ENCODE measurements at places on chromosomes 5 and 9. TPM values are rescaled to one million over a fixed set of nuclear protein-coding genes. Genes with fewer than 3 reads are reported as not detected.

C9orf152 gene
- total RNA-seq: not detected

INIP gene
- total RNA-seq: 23.3 TPM

ARL15 gene
- 19.2 TPM for total RNA-seq

IFNA13 gene
- total RNA-seq: not detected

IRX4 gene
- not detected for total RNA-seq

MAMDC2 gene
- total RNA-seq: 5.6 TPM

DNA sequence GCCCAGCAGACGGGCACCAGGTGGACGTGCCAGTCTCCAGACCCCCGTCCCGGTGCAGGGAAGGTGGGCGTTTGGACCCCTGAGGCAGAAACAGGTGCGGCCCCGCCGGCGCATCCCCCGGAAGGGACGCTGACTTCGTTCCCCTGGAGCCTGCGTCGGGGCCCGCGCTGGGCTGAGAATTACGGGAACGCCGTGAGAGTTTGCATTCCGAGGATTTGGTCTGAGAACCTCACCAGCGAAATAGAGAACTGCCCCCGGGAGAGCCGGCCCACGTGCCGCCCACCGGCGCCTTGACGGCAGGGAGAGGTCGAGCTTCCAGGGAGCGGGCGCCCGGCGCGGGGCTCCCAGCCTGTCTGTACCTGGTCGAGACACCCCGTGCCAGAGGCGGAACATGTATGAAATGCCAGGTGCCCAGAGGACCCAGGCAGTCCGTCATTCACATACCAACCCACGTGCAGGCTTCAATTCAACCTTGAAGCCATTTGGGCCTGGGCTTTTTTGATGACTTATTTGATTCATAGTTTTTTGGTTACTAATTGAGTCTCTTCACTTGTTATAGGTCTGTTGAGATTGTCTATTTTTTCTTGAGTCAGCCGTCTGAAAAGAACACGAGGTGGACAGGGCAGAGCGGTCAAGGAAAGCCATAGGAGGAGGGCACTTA, 877 bp upstream of the CAMSAP1 start:
- peaks cover 10% of the 10 kb centered on the region for H3K4me1 ChIP-seq
- peak overlapping the region; percentile 78 for H3K27ac ChIP-seq
- H3K36me3 ChIP-seq: peaks cover 19% of the 10 kb centered on the region

GRCh38 chr9:115956371-115956770, 197.2 kb upstream of the PAPPA start:
- peaks cover 18% of the 10 kb centered on the region for H3K4me1 ChIP-seq
- H3K36me3 ChIP-seq: no peaks in the 10 kb centered on the region
- H3K27me3 ChIP-seq: no peaks in the 10 kb centered on the region
- H3K4me3 ChIP-seq: no peak overlapping the region
- H3K27ac ChIP-seq: no peak overlapping the region
- DNase-seq: no peak

DNA sequence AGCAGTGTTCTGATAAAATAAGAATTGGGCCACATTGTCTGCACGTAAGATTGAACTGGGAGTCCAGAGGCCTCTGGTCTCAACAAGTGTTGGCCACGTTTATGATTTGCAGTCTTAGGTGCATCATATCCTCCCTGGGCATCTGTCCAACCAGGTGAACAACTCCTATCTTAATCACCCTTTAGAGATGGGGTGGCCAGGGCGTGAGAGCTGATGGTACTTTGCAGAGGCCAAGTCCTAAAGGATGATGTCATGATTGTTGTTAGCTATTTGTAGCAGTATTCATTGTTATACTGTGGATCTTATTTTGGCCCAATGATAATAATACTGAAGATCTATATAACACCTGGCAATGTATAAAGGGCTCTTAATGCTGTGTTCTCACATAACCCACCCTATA, 73.2 kb upstream of the RARS1 start:
- peaks cover 8% of the 10 kb centered on the region for H3K36me3 ChIP-seq
- no peak overlapping the region for H3K27ac ChIP-seq

DNA sequence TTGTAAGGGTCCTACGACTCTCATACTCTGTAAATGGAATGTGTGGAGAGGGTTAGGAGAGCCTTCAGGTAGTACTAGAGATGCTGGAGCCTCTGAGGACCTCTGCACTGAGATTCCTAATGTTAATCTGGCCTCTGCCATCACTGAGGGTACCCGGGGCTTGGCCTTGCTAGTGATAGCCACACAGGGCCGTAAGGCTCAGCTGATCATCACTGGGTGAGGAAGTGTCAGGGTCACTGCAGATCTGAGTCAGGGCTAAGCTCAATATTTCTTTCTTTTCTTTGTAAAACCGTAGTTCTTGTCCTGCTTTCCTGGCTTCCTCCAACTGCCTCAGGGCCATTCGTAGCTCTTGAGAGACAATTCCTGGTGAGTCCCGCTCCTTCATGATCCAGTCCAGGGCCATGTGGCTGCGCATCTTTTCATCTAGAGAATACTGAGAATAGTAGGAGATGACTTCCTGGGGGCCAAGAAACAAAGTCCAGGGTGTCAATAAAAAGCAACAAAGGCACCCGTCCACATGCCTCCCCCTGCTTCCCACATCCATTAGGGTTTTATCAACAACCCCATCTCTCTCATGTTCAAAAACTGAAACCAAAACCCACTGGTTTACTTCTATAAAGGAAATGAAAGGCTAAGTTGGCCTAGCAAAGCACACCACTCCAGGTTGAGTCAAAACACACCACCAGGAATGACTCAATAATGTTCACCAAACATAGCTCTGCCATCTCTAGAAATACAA, 47.7 kb downstream of the LIX1 start:
- H3K4me3 ChIP-seq: no peak overlapping the region
- H3K27me3 ChIP-seq: peaks cover 24% of the 10 kb centered on the region
- no peak for DNase-seq
- no peak overlapping the region for H3K27ac ChIP-seq

- no peak for DNase-seq
- no peak overlapping the region for H3K4me3 ChIP-seq
- no peak overlapping the region for H3K27ac ChIP-seq
- H3K36me3 ChIP-seq: no peaks in the 10 kb centered on the region
- H3K27me3 ChIP-seq: no peaks in the 10 kb centered on the region
Observed at GRCh38 chr5:147180751-147181150, 54.1 kb upstream of the STK32A start.

- H3K4me3 ChIP-seq: no peak overlapping the region
- H3K36me3 ChIP-seq: peaks cover 39% of the 10 kb centered on the region
- no peaks in the 10 kb centered on the region for H3K27me3 ChIP-seq
- no peak overlapping the region for H3K27ac ChIP-seq
- DNase-seq: no peak
Observed at GRCh38 chr5:177328545-177329231, 17.0 kb upstream of the MXD3 start.

GRCh38 chr5:120466341-120467006, 2.4 kb downstream of the PRR16 start:
- no peaks in the 10 kb centered on the region for H3K27me3 ChIP-seq
- peak overlapping the region; percentile 94 for H3K4me3 ChIP-seq
- DNase-seq: peak; percentile 14
- H3K4me1 ChIP-seq: no peaks in the 10 kb centered on the region

DNA sequence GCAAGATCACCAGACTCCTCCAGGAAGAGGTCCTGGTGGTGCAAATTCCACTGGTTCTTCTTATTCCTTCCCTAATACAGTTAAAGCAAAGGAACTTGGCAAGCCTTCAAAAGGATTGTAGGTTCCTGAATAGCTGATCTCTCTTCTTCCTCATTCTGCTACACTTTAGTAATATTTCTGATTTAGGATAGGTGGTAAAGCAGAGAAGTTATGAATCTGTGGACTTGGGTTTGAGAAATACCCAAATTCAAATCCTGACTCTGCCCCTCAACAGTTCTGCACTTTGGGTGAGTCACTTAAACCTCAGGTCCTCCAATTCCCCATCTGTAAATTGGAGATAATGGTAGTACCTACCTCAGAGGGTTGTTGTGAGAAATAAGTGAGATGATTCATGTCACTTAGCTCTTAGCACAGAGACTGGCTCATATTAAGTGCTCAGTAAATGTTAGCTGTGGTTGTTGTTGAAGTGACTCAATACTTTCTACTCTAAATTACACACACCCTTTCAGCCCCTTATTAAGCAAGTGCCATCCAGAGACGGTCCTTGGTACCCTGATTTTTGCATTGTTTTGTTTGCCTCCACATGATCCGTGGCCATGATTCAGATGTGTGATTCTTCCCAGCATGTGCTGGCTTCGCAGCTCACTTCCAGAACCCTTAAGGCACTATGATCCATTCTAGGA, 5.2 kb downstream of the SH3RF2 start:
- H3K27ac ChIP-seq: no peak overlapping the region
- H3K4me3 ChIP-seq: no peak overlapping the region
- H3K27me3 ChIP-seq: no peaks in the 10 kb centered on the region
- peaks cover 11% of the 10 kb centered on the region for H3K4me1 ChIP-seq
- DNase-seq: peak; percentile 35

- no peaks in the 10 kb centered on the region for H3K27me3 ChIP-seq
- DNase-seq: no peak
- H3K4me3 ChIP-seq: peak overlapping the region; percentile 35
- no peaks in the 10 kb centered on the region for H3K36me3 ChIP-seq
- H3K27ac ChIP-seq: no peak overlapping the region
Observed at GRCh38 chr9:122347348-122348287, 23.2 kb upstream of the PTGS1 start.

DNA sequence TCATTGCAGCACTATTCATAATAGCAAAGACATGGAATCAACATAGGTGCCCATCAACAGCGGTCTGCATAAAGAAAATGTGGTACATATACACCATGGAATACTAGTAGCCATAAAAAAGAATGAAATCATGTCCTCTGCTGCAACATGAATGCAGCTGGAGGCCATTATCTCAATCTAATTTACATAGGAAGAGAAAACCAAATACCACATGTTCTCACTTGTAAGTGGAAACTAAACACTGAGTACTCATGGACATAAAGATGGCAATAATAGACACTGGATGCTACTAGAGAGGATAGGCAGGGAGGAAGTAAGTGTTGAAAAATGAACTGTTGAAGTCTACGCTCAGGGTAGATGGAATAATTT, 203.9 kb upstream of the CDH9 start:
- H3K27ac ChIP-seq: 0 out of 2 replicates have a peak overlapping the region, but pooled peaks have one; percentile 15
- no peaks in the 10 kb centered on the region for H3K36me3 ChIP-seq
- no peaks in the 10 kb centered on the region for H3K27me3 ChIP-seq

DNA sequence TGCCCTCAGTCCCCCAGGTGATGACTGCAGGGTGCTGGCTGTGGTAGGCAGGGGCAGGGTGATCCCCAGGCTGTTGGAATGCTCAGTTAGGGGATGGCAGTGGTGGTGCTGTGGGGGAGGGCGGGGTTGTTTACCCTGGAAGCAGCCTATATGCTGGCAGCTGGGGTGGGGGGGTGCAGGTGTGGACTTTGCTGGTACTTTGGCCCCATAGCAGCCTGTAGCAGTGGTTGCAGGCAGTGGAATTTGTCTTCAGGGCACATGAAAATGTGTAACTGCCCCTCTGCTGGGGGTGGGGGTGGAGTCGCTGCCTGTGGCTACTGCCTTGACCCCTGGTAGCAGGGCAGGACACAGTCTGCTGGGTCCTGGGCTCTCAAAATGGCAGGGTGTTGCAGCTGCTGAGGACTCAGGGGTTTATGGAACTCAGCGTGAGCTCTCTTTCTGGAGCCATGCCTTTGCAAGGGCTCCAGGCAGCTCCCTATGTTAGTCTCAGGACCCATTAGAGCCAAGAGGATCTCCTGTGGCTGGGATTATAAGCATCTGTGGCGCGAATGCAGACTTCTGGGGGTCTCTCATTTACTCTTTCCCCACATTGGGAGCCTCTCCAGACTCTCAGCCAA, 65.0 kb downstream of the RMI1 start:
- no peaks in the 10 kb centered on the region for H3K36me3 ChIP-seq
- no peak for DNase-seq
- H3K4me3 ChIP-seq: no peak overlapping the region
- H3K27me3 ChIP-seq: no peaks in the 10 kb centered on the region

DNA sequence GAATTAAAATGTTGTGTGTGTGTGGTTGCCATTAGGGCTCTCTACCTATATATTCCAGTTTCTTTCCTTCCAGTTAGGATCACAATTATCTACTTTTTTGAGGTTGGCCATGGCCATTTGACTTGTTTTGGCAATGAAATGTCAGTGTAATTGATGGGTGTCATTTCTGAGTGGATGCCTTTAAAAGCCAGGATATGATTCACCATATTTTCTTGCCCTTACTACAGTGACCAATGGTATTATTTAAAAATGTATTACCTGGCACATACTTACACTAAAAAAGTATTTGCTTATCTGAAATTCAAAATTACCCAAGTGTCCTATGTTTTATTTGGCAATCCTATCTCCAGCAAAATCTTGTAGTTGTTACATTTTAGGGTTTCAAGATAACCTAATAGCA, 258.7 kb upstream of the ACTBL2 start:
- DNase-seq: no peak
- H3K4me1 ChIP-seq: peaks cover 22% of the 10 kb centered on the region
- no peaks in the 10 kb centered on the region for H3K36me3 ChIP-seq
- no peak overlapping the region for H3K4me3 ChIP-seq
- H3K27ac ChIP-seq: no peak overlapping the region

- H3K27me3 ChIP-seq: no peaks in the 10 kb centered on the region
- H3K36me3 ChIP-seq: peaks cover 2% of the 10 kb centered on the region
- DNase-seq: peak; percentile 80
- no peak overlapping the region for H3K4me3 ChIP-seq
- H3K27ac ChIP-seq: no peak overlapping the region
Observed at GRCh38 chr9:6805532-6805931, 47.8 kb downstream of the KDM4C start.

DNA sequence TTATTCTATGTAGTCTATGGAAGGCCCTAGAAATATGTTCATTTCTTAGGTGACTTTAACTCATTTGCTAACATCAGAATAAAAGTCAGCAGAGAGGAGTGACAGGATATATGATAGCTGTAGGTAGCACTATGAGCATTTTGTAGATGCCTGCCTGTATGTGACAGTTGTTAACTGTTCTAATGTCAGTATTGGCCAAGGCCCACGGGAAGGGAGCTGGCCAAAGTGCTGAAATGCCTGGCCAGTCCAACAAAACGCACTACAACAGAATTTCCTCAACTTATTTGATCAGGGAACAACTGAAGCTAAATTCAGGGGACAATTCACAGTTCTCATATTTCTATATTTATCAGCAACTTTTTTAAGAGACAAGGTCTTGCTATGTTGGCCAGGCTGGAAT, 20.8 kb downstream of the SV2C start:
- H3K27me3 ChIP-seq: no peaks in the 10 kb centered on the region
- no peak overlapping the region for H3K27ac ChIP-seq
- peak; percentile 19 for DNase-seq
- H3K4me1 ChIP-seq: no peaks in the 10 kb centered on the region
- H3K4me3 ChIP-seq: no peak overlapping the region
- no peaks in the 10 kb centered on the region for H3K36me3 ChIP-seq

- peaks cover 7% of the 10 kb centered on the region for H3K4me1 ChIP-seq
- no peak overlapping the region for H3K27ac ChIP-seq
- no peak overlapping the region for H3K4me3 ChIP-seq
Observed at GRCh38 chr5:172691886-172692285, 50.8 kb downstream of the NEURL1B start.
